Right ventricle myocardium inferior (tissue), 1 donor: ENCODE measurements at places on chromosomes 2 and 18. TPM values are rescaled to one million over a fixed set of nuclear protein-coding genes. Genes with fewer than 3 reads are reported as not detected.

CDH2 gene
- total RNA-seq, result 293 TPM

DNA sequence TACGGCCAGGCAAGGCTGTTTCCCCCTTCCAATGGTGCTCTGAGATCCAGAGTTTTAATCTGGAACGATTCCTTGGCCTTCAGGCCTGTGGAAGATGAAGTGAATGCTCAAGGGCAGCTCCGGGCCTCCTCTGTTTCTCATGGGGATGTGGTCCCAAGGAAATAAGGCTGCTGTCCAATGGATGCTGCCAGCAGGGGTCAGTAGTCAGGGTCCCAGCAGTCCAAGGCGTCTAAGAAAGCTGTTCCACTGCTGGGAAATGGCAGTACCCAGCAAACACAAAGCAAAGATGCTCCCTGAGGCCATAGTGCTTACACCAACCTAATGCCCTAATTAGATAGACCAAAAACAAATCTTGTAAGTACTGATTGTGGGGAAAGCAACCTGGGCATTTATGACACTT lies 12.5 kb downstream of the NMS start:
- no peak for DNase-seq

GRCh38 chr18:24362757-24363156 lies 34.9 kb downstream of the OSBPL1A start:
- DNase-seq, result no peak

DNA sequence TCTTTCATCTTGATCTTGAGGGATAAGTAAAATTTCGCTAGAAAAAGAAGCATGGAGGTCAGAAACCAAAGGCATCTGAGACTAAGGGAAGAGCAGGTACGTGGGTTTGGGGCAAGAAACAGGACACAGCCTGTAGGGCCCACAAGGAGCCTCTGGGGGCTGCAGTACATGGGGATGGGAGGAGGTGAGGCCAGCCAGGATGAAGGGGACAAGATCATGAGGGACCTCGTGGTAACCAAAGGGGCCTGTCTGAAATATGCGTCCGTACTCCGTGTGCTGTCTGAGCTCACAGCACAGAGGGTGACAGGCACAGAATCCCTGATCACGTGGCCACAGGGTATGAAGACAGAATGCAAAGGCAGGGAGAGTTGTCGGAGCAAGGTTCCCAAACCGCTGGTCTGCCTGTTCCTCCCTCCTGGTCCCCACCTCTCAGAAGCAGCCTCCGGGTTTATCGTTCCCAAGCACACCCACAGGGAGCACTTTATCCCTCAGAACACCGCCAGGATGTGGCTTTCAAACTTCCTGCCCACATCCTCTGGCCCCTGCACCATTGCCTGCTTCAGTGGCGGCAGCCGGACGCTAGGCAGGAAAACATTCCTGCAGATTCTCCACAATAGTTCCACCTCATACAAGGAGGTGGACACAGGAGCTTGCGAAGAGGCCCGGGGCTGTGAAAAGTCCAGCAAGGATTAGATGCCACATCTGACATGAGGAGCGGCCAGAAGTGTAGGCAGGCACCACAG lies 12.0 kb downstream of the TMEM163 start:
- no peak for DNase-seq

DNA sequence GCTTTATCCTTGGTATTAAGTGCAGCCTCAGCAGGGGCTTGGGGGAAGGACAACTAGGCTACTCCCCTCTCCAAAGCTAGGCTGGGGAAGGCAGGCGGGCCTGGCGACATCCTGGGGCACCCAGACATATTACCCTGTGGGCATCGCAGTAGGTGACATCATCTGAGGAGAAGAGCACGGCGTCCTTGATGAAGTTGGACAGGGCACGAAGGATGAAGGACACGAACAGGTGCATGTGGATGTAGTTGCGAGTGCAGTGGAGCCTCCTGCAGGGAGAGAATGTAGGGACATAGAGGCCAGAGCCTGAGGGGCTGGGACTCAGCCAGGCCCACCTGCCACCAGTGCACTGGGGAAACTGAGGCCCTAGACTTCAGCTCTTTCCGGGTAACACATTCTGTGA lies 32.3 kb downstream of the TMEM37 start:
- DNase-seq, result no peak

DNA sequence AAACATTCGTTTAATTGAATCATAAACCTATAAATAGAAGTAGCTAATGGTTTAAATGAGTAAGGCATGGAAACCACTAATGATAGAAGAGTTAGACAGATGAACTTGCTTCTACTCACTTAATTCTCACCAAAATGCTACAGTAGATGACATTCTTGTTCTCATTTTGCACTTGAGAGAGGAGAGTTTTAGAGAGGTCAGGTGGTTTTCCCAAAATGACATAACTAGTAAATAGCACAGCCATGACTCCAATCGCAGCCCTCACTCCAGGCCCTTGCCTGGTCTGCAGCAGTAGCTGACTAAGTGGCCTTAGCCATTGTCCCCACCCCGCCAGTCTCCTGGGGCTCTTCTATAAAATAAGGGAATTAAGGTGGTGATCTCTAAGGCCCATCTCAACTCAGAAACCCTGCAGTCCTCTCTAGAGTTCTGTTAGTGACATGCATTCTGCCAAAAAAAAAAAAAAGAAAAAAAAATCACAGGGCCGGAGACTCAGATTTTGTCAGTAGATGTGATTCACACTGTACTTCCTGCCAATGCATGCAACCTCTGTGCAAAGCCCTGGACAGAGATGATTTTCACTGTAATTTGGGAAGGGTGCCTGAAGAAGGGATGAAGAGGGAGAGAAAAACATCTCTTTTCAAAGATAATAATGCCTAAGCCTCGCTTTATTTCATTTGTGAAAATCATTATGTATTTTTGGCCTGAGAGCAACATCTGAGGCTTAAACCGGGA lies 221.8 kb downstream of the ANAPC1 start:
- no peak for DNase-seq

DNA sequence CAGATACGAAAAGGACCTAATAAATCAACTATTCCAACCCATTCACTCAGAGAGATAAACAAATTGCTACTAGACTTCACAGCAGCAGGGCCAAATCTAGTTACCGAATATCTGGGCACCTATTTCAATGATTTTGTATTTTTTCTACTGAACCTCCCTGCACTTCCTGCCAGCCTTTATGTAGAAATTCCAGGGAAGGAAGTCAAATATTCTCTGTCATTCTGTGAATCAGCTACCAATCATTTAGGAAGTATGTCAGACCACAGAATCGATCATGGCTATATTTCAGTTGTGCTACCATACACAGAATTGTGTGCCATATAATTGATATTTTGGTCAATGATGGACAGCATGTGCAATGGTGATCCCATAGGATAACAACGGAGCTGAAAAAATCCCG lies 109.6 kb upstream of the SPOPL start:
- no peak for DNase-seq

GRCh38 chr2:144404586-144405314 lies 115.2 kb downstream of the ZEB2 start:
- no peak for DNase-seq

DNA sequence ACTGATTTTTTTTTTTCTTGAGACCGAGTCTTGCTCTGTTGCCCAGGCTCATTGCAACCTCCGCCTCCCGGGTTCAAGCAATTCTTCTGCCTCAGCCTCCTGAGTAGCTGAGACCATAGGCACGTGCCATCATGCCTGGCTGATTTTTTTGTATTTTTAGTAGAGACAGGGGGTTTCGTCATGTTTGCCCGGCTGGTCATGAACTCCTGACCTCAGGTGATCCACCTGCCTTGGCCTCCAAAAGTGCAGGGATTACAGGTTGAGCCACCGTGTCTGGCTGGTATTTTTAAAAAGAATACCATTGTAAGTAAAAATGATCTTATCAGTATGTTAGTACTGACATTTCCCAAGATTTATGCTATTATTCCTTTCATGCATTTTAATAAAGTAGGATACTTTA lies 105.7 kb downstream of the PIEZO2 start:
- DNase-seq, result no peak

VWA3B gene
- total RNA-seq, result 0.38 TPM

WNT6 gene
- total RNA-seq, result 2.1 TPM
